Fibroblast of skin of scalp (primary cell): ENCODE measurements at places on chromosomes 7 and 10.

DNA sequence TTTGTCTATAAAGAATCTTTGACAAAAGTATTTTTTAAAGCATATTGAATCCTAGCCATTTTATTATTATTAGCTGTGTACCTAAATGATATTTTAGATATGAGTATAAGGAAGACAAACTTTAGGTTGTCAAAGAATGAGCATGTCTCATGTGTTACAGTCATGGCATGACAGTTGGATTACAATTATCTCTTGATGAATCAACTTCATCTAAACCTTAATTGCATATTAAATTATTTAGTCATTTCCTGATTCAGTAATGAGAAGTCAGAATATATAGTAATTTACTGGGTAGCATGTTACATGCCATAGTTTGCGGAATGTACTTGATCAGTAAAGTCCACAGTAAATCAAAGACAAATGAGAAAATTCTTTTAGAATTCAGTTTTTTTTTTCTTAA lies 59.2 kb downstream of the MAPK8 start:
- no peak for DNase-seq

DNA sequence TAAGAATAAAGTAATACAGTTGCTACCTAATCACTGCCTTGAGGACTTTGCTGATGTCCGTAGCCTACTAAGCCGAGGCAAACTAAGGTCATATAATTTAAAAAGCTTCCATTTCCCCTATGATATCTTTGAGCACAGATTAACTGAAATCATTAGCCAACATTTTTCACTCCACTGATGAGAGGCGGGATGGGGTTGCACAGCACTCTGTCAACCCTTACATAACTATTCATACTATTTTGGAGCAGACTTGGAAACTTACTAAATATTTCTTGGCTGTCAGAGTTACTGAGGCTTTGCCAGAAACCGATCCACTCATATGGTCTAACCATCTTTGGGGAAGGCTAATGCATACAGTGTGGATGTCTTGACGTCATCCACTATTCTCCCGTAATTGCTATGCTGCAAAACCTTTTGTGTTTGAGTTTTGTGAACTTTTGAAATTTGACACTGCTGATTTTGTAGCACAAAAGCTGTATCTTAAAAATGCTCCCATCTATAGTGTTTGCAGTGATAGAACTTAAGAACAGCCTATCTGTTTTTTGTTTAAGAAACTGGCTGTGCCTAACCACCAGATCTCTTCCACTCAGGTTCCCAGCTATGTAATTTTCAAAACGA lies 248.7 kb downstream of the TSPAN12 start:
- DNase-seq = no peak

DNA sequence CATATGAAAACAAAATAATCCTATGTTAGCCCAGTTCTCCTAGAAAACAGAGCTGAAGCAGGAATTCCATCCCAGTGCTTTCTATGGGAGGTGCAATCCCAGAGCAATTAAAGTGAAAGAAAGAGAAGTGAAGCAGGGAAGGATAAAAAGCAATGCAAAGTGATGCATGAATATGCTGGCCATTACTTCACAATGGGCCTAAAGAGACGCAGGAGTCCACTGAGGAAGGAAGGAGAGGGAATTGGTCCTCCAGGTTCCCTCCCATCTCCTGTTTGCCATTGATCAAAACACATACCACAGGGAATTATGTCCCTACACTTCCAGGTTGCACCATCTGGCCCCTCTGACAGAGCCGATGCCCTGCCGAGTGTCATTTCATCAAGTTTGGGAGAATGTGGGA lies 392.2 kb upstream of the NFE2L3 start:
- no peak for DNase-seq

DNA sequence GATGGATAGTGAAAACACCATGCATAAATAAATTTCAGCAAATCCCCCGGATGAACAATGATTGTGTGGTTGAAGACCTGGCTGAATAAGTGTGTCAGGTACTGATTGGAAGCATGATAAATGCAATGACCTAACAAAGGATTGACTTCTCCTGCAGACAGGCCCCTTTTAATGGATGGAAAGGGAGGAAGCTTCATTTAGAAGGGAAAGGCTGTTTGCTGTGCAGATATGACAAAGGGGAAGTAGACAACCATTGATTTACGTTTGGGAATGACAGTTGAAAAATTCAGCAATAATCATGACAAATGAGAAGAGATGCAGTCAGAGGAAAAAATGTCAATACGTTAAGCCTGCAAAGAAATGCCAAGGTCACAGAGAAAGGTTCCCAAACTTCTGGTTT lies 503.8 kb downstream of the LRMDA start:
- DNase-seq = no peak

DNA sequence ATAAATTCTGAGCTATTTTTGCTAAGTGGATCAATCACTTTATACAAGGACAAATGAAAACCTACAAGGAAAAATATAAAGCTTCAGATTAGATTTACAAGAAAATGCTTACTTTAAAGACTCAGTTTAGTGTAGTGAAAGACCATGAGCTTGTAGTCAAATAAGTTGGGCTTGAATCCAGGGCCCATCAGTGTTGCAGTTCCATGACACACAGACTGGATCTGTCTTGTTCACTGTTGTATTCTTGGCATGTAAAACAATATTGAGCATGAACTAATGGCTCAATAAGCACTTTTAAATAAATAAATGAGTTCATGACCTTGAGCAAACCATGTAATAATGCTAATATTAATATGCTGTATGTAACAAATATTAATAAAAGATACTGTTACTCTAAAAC lies 164.6 kb upstream of the KCND2 start:
- no peak for DNase-seq

GRCh38 chr7:141820067-141820466 lies 21.2 kb downstream of the PRSS37 start:
- DNase-seq = no peak

- DNase-seq = no peak
Observed at GRCh38 chr7:138848056-138848980, 50.3 kb upstream of the ATP6V0A4 start.

- DNase-seq = peak; percentile 11
Observed at GRCh38 chr7:117375380-117375779, 51.9 kb downstream of the ASZ1 start.

GRCh38 chr7:115707258-115708012 lies 323.1 kb downstream of the TFEC start:
- DNase-seq = peak; percentile 35

- DNase-seq = peak; percentile 19
Observed at GRCh38 chr7:98420966-98421612, 20.2 kb upstream of the BAIAP2L1 start.

DNA sequence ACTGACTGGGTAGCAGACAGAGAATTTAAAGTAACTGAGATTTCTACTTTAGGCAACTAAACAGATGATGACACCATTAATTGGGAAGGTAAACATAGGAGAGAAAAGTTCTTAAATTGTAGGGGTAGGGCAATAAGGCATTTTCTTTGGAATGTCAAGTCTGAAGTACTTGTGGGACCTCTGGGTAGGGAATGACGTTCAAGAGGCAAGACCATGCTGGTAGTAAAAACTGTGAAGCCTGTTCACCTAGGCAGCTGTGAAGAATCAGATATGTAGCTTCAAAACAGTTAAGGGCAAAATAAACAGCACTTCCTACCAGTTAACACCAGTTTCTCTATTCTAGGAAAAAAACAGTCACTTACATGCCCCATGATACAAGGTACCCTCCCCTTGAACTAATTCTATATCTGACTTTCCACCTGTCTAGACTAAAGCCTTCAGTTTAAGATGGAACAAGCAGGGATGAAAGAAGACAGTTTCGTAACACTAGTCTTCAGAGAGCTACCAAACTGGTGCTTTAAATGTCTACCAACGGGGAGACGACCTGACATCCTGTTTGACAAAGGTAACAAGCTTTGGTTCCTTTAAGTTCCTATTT lies 63.1 kb upstream of the KCNIP2 start:
- DNase-seq = no peak

- no peak for DNase-seq
Observed at GRCh38 chr10:129915526-129916378, 48.3 kb downstream of the EBF3 start.

GRCh38 chr10:59265141-59265540 lies 88.7 kb downstream of the PHYHIPL start:
- no peak for DNase-seq

GRCh38 chr10:45444022-45444421 lies 70.0 kb downstream of the ALOX5 start:
- DNase-seq = no peak
